ENCODE measurements at places on chromosomes 2 and 18.

DNA sequence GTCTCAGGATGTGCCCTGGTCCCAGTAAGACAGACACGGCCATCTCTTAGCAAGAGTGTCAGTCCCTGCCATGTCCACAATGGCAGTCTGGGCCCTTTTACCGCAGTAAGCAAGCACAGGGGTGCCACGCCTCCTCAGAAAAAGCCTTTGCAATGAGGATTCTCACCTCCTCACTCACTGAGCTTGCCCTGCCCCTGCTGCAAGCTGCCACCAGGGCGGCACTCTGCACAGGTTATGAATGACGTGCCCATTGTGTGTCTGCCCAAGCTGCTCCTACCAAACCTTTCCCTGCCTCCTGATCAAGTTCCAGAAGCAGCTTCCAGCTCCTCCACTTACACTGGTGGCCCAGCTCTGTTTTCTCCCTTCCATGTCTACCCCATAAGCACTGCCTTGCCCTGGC, 23.3 kb downstream of the ERCC3 start:
- DNase-seq: no peak

DNA sequence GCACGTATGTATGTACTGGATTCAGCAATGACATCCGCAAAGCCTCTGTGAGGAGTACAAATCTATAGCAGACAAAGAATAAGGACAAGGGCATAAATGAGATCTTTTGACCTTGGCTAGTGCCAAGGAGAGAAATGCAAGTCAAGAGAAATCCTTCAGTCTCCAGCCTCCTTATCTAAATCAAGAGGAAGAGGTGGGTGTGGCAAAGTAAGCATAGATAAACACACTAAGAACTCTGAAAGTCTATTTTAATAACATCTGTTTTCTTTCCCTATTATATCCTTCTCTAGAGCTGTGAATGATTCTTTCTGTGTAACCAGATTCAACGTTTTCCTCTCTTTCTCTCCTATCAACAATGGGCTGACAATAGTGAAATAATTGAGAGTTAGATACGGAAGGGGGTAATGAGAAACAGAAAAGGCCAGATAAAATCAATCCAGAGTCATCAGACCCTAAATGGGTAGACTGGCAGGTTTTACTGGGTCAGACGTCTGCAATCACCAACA, 118.5 kb upstream of the ZFP36L2 start:
- no peak for DNase-seq

- DNase-seq: no peak
Measured at GRCh38 chr18:59431131-59431530, 72.1 kb upstream of the LMAN1 start.

DNA sequence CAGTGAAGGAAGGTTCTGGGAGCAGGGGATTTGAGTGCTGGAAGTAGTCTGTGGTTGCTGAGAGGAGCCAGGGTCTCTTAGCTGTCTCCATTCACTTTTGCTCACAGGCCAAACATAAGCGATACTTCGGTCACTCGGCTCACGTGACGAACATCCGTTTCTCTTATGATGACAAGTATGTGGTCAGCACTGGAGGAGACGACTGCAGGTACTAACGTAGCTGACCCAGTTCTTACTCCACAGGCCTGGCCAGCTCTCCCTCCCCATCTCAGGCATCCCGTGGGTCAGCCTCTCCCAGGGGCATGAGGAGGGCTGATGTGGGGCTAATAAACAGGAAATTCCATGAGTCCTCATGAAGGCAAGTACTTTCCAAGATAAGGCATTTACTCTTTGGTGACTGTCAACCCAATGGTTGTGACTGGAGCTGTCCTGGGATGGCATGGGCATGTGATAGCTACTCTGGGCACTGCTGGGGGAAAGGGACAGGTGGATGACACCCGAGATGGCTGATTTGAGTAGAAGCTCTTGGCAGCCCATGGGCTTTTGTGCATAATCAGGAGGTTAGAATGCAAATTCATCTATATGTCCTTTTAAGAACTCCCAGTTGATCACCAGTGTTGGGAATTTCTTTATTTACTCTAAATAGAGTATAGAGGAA, 81.6 kb downstream of the RTN4 start:
- DNase-seq: no peak

GRCh38 chr18:62499263-62499650, 23.6 kb upstream of the ZCCHC2 start:
- no peak for DNase-seq

- no peak for DNase-seq
Measured at GRCh38 chr18:45073556-45073955, 392.9 kb downstream of the SETBP1 start.

GRCh38 chr2:14081521-14081920, 551.0 kb upstream of the LRATD1 start:
- no peak for DNase-seq

DNA sequence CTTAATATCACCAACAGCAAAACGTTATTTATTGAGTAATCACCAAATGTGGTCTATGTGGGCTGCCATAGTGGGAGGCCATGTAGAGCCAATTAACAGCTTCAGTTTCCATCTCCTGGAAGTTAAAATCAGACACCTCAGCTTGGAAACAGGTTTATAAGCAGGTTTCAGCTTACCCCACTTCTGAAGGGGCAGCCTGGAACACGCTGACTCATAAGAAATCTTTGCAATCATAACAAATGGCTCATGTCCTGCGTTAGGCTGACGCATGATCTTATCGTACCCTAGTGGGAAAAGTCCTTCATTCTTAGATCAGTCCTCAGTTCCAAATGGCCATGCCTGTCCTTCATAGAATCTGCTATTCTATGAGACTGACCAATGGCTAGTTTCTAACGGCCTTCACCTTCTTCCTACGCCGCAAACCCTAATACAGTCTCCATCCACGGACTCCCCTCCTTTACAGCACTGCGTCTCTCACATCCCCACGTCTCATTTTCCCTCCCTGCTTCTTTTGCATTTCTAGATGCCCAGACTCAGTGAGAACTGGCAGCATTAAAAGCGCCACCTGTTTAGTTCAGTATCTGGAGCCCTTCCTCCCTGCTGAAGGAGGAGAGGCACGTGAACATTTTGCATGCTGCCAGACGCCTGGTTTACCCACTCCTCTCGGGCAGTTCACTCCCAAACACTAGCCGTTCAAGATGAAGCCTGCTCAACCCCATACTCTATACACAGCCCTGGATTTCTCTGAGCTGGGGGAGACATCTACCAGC, 24.2 kb upstream of the BZW1 start:
- DNase-seq: peak; percentile 93

DNA sequence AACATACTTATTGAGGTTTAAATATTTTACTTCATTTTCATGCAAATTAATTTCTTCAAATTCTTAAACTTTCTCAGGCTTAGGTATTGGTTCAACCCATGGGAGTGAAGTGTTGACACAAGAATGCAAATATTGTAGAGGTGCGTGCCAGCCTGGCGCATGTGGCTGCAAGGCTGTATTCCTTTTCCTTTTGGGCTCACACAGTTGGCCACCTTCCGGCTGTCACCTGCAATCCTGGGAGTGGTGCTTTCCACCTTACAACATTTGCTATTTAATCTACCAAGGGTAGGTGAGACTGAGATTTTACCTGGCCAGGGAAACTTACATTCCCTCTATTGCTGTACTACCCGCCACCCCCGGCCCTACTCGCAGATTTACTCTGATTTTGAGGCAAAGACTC, 141.1 kb downstream of the DCC start:
- DNase-seq: no peak

DNA sequence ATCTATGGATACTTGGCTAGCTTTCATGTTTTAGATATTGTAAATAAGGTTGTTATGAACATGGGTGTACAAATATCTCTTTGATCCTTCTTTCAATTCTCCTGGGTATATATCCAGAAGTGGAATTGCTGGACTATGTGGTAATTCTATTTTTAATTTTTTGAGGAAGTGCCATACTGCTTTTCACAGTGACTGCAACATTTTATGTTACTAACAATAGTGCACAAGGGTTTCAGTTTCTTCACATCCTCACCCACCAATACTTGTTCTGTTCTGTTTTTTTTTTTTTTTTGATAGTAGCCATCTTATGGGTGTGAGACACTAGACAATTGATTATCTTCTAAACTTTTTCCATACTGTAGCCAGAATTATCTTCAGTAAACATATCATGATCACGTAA, 17.3 kb upstream of the NEUROD1 start:
- DNase-seq: no peak

GRCh38 chr2:34291076-34291475, 692.0 kb upstream of the FAM98A start:
- no peak for DNase-seq

DNA sequence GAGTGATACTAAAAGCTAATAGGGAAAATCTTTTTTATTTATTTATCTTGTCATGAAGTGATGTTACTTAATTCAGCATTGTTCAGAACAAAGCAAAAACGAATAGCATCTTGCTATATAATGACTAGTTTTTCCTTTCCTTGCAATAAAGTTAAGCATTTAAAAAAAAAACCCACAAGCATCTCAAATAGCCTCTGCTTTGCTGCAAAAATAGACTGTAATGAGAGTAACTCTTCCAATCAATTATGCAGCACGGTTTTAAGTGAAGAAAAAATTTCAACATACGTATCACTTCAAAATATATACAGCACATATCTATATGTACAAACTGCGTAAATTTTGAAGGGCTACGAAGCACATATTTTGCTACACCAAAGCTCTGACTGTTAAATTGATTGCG, 153.3 kb upstream of the VRK2 start:
- no peak for DNase-seq

DNA sequence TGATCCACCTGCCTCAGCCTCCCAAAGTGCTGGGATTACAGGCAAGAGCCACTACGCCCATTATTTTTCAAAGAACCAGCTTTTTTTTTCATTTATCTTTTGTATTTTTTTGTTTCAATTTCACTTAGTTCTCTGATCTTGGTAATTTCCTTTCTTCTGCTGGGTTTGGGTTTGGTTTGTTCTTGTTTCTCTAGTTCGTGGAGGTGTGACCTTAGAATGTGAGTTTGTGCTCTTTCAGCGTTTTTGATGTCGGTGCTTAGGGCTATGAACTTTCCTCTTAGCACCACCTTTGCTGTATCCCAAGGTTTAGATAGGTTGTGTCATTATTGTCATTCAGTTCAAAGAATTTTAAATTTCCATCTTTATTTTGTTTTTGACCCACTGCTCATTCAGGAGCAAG, 86.7 kb upstream of the MSTN start:
- DNase-seq: no peak

DNA sequence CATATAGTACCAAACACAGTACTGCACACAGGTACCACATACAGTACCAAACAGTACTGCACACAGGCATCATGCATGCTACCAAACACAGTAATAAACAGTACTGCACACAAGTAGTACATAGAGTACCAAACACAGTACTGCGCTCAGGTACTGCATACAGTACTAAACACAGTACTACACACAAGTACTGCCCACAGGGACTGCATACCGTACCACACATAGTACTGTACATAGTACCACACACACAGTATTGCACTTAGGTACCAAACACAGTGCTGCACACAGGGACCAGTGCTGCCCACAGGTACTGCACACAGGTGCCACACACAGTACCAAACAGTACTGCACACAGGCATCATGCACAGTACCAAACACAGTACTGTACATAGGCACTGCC, 74.9 kb downstream of the ZNF236 start:
- DNase-seq: no peak

DNA sequence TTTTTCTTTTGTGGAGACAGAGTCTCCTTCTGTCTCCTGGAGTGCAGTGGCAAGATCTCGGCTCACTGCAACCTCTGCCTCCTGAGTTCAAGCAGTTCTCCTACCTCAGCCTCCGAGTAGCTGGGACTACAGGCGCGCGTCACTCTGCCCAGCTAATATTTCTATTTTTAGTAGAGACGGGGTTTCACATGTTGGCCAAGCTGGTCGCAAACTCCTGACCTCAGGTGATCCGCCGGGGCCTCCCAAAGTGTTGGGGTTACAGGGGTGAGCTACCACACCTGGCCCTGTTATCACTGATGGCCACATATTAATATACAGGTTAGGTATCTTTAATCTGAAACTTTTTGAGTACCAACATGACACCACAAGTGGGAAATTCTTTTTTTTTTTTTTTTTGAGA, 3.4 kb downstream of the MRPL35 start:
- DNase-seq: no peak

GRCh38 chr2:38074764-38075506, 1.0 kb downstream of the CYP1B1 start:
- DNase-seq: no peak

DNA sequence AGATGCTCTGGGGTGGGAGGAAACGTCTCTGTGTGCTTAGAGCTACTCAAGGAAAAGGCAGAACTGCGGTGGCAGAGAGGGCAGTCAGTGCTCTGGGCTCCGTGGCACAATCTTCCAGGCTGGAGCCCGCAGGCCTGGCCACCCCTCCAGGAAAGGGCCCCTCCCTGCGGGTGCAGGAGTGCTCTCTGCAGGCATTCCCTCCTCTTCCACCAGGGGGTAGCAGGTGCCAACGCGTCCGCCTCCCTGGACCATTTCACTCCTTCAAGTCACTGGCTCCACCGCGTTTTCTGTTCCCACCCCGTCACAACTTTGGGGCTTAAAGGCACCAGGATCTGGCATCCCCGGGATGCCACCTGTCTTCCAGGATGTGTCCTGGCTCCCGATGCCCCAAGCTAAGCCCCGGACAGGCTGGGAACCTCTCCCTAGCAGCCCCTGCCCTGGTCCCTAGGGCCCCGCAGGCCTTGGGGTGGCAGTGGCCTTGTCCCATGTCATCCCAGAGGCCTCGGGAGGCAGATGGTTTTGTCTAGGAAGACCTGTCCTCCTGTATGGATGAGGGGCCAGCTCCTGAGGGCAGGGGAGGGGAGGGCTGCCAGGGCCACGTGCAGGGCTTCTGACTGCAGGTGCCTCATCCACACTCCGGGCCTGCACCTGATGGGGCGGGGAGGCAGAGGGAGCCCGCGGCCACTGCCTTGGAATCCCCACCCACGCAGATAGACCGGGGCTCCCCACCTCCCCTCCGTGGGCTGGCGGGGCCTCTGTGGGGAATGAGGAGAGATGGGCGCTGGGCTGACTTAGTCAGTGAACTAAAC, 26.4 kb downstream of the KCNIP3 start:
- DNase-seq: no peak

DNA sequence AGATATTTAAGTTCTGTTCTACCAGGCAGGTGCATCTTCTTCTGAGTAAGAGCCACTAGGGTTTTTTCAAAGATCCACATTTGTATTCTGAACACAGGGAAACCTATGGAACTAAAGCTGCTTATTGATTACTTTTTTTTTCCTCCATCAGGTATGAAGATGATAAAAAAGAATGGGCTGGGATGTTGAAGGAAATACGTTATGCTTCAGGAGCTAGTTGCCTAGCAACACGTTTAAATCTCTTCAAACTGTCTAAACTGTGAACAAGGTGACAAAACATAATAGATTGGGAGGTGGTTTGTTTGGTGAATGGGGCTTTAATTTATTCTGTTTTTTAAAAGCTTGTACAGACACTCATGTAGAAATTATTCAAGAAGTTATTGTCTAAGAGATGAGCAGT, 15.9 kb downstream of the KLHL41 start:
- no peak for DNase-seq

GRCh38 chr2:142866426-142866825, 11.0 kb upstream of the KYNU start:
- DNase-seq: no peak
